ENCODE measurements at places on chromosomes 11 and 22.

- no peak for DNase-seq
Observed at GRCh38 chr11:68010090-68011041, at the start of gene ALDH3B1. Gene ALDH3B1 (plus strand): TSS chr11:68010327. CDS start chr11:68015298, 4,971 bp downstream.

DNA sequence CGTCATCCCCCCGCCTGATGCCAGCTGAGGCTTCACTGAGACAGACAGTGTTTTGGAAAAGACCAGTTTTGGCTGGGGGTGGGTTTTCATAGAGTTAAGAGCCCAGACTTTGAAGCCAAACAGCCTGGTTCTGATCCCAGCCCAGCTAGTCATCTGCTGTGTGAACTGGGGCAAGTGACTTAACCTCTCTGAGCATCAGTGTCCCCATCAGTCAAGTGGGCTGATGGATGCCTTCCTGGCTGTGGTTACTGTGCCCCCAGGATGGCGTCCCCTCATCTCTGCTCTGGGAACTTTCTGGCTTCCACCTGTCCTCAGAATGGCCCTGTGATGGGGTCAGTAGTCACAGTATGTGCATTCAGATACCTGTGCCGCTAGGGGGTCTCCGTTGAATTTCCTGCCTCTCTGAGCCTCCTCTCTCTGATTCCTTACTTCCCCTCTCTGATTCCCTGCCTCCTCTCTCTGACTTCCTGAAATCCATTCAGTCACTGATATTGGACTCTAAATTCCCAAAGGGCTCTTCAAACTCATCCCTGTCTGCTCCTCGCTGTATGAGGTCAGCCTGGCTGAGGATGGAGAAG is 2.4 kb downstream of the RASD2 start:
- DNase-seq, result no peak

DNA sequence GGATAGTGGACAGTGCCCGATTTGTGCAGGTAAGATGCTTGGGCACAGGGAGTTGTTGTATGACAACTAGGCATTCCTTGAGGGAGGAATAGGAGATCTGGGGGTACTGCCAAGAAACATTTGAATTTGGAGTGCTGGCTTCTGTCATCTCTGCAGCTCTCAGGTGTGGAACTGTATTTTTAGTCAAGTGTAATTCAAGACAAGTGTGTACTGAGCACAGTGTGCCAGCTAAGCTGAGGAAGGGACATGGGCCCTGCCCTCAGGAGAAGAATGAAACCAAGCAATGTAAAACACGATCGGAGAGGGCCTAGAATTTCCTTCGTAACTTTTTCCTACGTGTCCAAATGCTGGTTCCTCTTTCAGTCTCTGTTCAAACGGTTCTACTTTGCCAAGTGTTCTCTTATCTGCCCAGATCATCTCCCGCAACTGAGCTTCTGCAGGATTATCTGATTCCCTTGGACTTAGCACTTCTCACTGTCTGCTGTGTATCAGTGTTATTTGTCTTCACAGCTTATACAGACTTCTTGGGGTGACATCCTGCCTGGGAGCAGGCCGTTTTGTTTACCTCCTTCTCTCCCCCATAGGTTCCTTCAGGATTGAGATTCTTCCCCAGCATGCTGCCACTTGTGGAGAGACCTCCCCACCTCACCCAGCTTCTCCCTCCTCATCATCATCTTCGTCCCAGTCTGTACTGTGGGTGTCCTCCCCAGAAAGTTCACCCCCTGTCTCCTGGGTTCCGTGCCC is 27.6 kb downstream of the ART5 start:
- DNase-seq, result no peak

DNA sequence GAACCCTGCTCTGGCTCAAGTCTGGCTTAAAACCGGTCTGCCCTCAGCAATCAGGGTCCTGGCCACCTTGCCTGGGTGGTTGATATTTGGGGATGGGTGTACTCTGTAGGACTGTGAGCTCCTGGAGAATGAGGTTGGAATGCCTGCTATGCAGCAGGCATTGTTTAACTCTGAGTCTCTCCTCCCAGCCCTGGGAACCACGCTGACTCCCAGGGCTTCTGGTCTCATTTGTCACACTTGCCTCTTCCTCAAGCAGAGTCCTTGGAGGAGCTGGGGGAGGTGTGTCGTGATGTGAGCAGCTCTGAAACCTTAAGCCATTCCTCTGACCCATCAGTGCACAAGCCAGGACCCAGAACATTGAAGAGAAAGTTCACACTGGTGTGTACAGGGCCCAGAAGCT is 340.1 kb downstream of the MN1 start:
- DNase-seq, result no peak

DNA sequence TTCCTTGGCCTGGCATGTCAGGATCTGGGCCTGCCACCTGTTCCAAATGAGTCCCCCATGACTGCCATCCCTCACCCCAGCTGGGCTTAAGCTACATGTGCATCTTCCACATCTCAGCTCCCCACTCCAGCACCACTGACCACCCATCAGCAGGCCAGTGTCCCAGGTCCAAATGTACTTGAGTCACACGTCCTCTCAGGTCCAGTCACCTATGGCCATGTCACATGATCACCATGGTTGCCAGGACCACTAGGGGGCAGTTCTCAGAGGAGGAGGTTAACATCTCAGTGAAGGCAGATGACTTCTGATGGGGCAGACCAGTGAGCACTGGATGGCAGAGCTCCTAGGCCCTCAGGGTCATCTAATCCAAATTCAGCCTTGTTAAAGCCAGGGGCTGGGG is 41.9 kb upstream of the WNT11 start:
- DNase-seq, result no peak

- DNase-seq, result no peak
Observed at GRCh38 chr11:66863428-66864125, 6.7 kb downstream of the LRFN4 start.

- DNase-seq, result no peak
Observed at GRCh38 chr11:34869425-34869824, 46.8 kb downstream of the APIP start.

Measured in activated CD4-positive, alpha-beta T cell treated with anti-CD3 and anti-CD28 coated beads for 24 hours (primary cell).